ENCODE measurements at places on chromosomes 12 and 14. TPM values are rescaled to one million over a fixed set of nuclear protein-coding genes. Genes with fewer than 3 reads are reported as not detected.

Gene DLGAP5
- 66.5 TPM for total RNA-seq

Gene CCDC184
- total RNA-seq, result 0.33 TPM

Gene MMP14
- 649 TPM for total RNA-seq

Gene C12orf60
- 1.3 TPM for total RNA-seq

Gene GLIPR1L1
- not detected for total RNA-seq

Gene WNT1
- not detected for total RNA-seq

Gene TSPAN19
- under 0.01 TPM for total RNA-seq

Gene VWF
- 2.9 TPM for total RNA-seq

Gene ZC3H14
- 55.4 TPM for total RNA-seq

Gene STON2
- 46.1 TPM for total RNA-seq

Gene MYF5
- not detected for total RNA-seq

Gene BCL11B
- under 0.01 TPM for total RNA-seq

Gene RHEBL1
- not detected for total RNA-seq

Gene NEUROD4
- total RNA-seq, result not detected

Gene AMN
- 0.15 TPM for total RNA-seq

Gene TSHR
- 0.33 TPM for total RNA-seq

Gene ACRBP
- 0.29 TPM for total RNA-seq

Gene LBHD2
- not detected for total RNA-seq

Gene AICDA
- not detected for total RNA-seq

Gene AMDHD1
- 0.33 TPM for total RNA-seq

Gene NINJ2
- total RNA-seq, result 0.29 TPM

Gene FSCB
- total RNA-seq, result not detected

Gene ITFG2
- 13.8 TPM for total RNA-seq

Gene ORMDL2
- 24.9 TPM for total RNA-seq

Gene TC2N
- 0.29 TPM for total RNA-seq

Gene GYS2
- total RNA-seq, result not detected

Gene PLD4
- under 0.01 TPM for total RNA-seq
